ENCODE measurements at places on chromosomes 7 and 10. TPM values are rescaled to one million over a fixed set of nuclear protein-coding genes. Genes with fewer than 3 reads are reported as not detected.

Gene GALNT17
- total RNA-seq: 16.8 TPM

Gene LRRC18
- not detected for total RNA-seq

Gene MMD2
- 0.05 TPM for total RNA-seq

Gene PILRA
- total RNA-seq: 1.3 TPM

Gene SLC29A3
- 6.7 TPM for total RNA-seq

Gene AKR1B1
- total RNA-seq: 66.8 TPM

Gene DDX21
- total RNA-seq: 144 TPM

DNA sequence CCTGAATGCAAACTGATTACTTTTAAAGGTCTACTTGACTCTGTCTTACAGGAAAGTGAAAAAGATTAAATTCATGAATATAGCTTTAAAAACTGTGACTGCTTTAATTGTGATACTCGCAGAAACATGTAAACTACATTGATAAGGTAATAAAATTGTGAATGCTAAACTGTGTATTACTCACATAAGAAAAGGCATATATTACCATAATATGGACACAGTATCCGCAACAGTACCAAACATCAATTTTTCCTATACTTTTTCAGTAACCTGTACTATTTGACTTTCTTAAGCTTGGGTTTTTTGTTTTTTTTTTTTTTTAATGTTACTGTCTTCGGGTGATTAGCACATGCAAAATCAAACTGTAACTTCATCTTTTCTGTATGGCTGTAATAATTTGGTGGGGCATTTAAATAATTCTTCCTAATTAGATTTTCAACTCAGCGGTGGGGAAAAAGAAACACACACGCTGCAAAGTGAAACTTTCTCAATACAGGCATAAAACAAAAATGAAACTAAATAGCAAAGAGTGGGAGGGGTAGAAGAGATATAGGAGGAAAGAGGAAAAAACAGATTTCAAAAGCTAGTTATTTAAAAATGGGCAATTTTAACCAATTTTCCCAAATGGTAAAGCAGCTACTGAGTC, 23.2 kb downstream of the NT5C3A start:
- no peak for ATAC-seq

GRCh38 chr10:76984559-76985443, 652.8 kb downstream of the KCNMA1 start:
- ATAC-seq: peak; percentile 82

GRCh38 chr7:137839903-137840779, 6.6 kb downstream of the DGKI start:
- ATAC-seq: no peak

DNA sequence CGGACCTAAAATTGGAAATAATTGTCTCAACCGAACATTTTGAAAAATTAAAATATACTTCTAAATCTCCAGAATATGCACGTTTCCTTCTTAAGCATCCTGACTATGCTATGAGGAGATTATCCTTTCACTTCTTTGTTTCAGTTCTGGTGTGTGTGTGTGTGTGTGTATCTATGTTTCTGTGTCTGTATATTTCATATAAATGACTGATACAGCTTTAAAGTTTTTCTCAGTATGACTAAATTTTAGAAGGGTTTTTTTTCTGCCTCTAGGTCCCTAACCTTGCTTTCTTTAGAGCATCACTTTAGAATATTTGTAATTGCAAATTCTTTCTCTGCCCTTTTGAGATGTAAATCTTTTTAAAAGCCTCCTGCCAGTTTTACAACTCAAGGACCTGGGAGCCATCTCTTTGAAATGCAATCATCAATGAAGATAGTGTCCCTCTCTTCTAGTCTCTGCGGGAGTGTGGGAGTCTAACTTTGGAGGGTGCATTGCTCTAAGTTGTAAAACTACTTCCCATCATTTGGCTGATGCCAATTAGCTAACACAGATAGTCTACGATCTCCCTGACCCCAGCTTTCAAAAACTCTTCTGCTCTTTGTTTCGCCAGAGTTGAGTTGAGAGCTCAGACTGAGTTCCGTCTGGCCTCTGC, 782.0 kb upstream of the ZWINT start:
- ATAC-seq: peak; percentile 39

DNA sequence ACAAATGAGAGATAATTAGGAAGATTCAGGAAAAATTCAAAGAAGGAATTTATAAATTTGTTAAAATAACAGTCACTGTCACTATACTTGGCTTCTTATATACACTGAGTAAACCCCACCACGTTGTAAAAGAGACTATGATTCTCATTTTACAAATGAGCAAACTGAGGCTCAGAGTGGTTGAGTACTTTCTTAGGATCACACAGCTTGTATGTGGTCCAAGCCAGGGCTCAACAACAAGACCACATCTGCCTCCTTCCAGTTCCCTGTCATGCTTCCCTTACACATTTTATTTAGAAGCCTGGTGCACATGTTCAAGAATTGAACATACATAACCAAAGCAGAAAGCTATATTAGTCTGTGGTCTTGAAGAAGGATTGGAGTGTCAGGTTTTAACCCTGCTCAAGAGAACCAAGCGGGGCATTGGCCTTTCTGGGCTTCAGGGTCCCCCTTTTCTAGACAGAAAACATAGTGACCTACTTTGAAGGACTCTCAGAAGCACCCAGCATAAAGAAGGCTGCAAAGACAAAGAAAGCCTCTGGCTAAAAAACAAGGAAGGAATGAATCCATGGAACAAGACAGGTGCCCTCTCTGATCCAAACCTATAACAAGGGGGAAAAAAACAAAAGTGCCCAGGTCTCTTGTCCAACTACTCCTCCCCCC, 846 bp downstream of the MRLN start:
- no peak for ATAC-seq

- ATAC-seq: no peak
Observed at GRCh38 chr10:23585186-23585585, 146.3 kb downstream of the OTUD1 start.

GRCh38 chr7:66110856-66111255, 3.8 kb upstream of the CRCP start:
- no peak for ATAC-seq

GRCh38 chr10:71726580-71727104, 7.1 kb upstream of the C10orf105 start:
- ATAC-seq: peak; percentile 54

- ATAC-seq: no peak
Observed at GRCh38 chr7:113768387-113768786, 150.4 kb downstream of the PPP1R3A start.

DNA sequence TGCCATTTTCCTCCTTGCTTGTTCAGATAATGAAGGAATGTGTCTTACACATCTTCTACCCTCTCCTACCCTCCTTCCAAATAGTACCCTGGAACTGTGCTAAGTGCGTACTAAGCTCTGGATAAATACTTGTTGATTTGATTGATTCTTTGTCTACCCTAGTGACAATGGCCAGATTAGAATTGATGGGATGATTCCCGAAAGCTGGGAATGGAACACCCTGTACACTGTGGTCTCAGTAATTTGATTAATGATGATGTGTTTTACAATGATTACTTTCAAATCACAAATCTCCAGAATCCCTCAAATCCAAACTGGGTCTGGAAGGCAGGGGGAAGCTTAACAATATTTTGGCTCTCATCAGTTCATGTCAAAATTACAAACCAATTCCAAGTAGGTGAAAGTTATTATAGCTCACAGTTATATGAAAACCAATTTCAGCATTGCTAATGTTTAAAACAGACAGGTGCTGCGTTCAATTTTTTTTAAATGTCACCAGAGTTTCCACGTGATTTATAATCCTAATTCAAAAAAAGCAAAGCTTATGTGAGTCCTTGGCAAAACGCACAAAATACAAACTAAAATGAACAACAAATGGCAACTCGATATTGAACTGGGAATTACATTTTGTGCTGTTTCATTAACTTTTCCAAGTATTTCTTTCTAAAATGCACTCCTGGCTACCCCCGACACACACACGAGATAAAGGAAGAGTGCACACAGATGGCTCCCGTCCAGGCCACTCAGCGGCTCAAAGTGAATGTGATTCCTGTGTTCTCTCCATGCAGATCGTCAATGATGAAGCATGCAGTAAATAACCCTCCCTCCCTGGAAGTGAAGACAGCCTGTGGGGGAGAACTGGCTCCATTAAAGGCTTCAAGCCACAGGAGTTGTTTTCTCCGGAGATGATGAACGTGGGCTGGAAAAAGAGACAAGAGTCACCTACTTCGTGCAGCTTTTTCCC, 21.7 kb upstream of the ADRB1 start:
- peak; percentile 47 for ATAC-seq

- ATAC-seq: no peak
Observed at GRCh38 chr10:4278186-4278585, 493.2 kb upstream of the KLF6 start.

DNA sequence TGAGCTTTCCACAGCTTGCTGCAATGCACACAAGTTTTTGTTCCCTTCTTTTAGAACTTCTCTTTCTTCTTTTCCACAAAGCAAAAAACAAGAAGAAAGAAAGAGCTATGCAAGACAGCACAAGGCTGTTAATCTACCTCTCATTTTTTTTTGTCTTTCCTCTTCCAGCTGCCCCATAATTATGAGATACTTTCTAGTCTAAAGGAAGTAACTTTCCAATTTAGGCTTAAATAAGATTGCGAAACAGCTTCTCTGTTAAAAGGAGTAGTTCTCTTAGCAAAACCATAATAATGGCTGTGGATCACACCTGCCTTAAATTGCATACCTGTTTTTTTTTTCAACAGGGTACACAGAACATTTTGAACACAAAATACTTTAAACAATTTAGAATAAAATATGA, 56.0 kb downstream of the NDUFB2 start:
- no peak for ATAC-seq

DNA sequence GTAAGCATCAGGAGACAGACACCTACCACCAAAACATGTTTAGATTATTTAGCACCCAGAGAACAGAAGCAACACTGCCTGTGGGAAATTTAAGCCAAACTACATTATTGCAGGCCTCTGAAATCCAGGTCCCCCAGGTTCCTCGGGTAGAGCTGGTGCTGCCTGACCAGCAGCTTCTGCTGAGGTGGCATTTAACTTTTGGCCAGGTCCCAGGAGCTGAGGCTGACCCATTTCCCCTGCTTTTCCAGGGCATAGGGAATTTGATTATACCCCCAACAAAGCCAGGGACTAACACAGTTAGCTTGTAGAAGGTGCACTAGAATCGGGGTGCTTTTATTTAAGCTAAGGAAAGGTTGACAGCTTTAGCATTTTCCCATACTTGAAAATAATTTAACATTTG, 4.7 kb downstream of the LRRC4 start:
- no peak for ATAC-seq

DNA sequence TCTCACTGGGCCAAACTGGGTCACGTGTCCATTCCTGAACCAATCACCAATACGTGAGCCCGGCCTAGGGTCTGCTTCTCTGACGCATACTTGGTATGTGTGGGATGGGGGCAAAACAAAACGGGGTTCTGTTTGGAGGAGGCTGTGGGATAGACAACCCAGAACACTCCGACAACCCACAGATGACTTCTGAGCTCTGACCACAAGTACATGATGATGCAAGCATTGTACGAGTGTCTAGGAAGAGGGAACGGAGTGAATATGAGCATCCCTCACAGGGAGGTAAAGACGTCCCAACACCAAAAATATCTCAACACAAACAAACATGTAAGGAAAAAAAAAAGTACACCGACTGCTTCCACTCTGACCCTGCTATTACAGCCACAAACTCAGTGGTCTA, 5.6 kb downstream of the DAGLB start:
- ATAC-seq: no peak

DNA sequence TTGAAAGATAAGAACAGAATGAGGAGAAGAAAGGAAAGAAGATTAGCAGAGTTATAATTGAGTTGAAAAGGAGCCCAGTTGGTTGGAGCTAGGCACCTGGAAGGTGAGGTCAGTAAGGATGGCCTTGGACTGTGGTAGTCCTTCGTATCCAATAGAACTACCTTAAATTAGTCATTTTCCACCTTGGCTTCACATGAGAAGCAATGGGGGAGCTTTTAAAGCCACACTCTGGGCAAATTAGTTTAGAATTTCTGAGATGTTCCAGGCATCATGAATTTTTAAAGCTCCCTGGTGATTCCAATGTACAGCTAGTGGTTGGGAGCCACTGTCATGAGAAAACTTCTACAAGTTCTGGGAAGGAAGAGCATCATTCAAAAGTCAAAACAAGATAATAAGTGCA, 27.3 kb upstream of the CYP3A5 start:
- ATAC-seq: no peak

- no peak for ATAC-seq
Observed at GRCh38 chr7:55187701-55188491, 169.1 kb downstream of the EGFR start.

Measured in motor neuron (in vitro differentiated cells).